ENCODE measurements at places on chromosomes 16 and 17.
A peak's percentile ranks its signal among the peaks of the same experiment; 100 is the strongest.

DNA sequence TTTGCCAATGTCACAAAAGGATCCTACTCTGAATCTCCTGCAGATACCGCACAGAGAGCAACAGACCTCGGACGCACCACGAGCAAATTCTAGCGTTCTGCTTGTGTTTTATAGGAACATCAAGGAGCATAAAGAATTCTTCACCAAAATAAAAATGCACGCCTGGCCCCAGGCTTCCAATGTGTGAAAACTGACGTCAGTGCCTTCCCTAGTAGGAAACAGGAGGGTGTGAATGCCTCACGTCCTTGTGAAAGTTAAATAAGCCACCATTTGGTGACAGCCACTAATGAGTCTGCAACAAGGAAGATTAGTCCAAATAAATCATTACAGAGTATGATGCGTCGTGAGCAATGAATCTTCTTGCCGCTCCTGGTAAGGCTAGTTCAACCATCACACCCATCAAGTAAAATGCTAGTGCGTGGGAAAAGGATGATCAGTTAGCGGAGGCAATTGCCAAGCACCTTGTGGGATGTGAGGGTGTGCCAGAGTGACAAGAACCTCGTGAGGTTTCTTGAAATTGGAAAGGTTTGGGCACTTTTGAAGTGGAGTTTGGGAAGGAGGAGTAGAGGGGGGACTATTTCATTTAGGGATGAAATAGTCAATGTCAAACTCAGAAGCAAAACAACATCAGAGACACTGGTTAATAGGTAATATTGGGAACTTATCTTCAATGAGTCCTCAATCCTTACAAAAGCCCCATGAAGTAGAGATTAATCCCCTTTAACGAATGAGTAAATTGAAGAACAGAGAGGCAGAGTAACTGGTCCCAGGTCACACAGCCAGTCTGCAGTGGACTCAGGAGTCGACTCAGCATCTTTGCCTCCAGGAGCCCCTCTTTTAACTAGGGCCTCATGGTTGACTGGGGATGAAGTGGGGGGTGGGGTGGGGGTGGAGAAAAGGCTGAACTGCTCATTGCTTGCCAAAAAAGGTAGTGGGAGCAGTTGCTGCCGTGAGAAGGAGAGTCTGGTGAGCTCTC, 238.8 kb downstream of the SLC39A11 start:
- no peak for DNase-seq

- no peak for DNase-seq
Observed at GRCh38 chr16:27853101-27853500, 210.4 kb downstream of the GSG1L start.

DNA sequence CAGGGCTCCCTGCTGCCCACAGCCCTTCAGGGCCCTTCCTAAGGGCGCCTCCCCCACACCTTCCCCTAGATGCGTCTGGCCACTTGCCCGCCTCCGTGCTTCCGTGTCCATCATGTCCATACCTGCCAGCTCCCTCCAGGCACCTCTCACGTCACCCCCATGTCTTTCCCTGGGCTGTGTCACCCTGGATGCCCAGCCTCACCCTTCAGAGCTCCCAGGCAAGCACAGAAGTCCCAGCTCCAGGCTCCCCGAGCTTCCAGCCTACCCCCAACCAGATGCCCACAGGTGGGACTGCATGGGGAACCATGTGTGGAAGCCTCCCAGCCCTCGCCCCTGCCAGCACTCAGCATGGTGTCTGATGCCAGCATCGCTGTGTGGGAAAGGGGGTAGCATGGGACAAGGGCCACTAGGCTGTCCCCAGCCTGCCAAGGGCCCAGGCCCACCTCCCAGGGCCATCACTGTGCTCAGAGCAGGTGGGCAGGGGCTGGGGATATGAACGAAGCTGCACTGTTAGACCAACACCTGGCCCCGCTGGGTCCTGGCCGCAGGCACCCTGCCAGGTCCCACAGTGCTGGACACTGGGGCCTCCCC, 1.9 kb upstream of the AXIN1 start:
- DNase-seq: no peak

GRCh38 chr16:11295672-11296071, 14.5 kb upstream of the PRM1 start:
- no peak for DNase-seq

DNA sequence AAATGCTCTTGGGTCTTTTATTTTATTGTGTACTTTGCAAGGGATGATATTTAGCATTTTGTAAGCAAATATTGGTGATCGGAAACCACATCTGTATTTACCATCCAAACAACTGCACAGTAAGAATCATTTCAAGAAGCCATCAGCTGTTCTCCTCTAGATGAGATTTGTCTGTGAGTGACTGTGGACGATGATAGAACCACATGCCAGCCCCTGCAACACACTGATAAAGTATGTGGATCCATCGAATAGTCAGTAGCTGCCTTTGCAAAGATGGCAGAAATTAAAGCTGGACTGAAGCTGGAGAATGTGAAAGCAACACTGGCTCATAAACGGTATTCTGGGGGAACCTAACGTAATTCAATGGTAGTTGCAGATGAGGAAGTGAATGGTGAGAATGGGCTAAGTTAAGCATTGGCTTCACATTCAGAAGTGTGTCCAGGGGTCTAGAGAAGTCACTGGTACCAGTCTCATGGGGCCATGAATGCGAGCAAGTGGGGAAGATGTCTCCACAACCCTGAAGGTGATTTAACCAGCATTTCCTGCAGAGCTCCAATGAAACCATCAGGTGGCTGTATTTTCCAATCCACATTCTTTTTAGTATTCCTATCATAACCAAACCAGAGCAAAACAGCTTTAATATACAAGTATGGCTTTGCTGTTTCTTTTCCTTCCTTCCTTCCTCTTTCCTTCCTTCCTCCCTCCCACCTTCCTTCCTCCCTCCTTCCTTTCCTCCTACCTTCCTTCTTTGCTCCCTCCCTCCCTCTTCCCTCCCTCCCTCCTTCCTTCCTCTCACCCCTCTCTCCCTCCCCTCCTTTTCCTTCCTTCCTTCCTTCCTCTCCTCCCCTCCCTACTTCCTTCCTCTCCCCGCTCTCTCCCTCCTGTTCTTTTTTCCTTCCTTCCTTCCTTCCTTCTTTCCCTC, 169.4 kb downstream of the ABCA8 start:
- DNase-seq: no peak

- no peak for DNase-seq
Observed at GRCh38 chr17:18016426-18016825, 22.5 kb downstream of the ATPAF2 start.

DNA sequence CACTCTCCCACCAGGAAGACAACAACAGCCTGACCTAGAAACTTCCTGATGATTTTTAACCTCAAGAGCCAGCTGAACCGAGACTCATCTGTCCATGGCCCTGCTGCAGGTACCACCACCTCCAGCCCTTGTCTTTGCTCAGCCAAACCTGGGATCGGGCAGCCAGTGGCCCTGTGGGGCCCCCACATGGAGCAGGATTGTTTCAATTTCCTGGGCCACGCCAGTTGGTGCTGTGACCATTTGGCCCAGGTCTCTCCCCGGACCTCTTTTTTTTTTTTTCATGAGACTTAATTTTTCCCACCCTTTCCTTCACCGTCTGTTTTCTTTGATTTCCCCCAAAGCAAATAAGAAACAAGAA, 8.3 kb upstream of the HOXB2 start:
- no peak for DNase-seq

- no peak for DNase-seq
Observed at GRCh38 chr16:27759301-27759871, 209.4 kb downstream of the KATNIP start.

DNA sequence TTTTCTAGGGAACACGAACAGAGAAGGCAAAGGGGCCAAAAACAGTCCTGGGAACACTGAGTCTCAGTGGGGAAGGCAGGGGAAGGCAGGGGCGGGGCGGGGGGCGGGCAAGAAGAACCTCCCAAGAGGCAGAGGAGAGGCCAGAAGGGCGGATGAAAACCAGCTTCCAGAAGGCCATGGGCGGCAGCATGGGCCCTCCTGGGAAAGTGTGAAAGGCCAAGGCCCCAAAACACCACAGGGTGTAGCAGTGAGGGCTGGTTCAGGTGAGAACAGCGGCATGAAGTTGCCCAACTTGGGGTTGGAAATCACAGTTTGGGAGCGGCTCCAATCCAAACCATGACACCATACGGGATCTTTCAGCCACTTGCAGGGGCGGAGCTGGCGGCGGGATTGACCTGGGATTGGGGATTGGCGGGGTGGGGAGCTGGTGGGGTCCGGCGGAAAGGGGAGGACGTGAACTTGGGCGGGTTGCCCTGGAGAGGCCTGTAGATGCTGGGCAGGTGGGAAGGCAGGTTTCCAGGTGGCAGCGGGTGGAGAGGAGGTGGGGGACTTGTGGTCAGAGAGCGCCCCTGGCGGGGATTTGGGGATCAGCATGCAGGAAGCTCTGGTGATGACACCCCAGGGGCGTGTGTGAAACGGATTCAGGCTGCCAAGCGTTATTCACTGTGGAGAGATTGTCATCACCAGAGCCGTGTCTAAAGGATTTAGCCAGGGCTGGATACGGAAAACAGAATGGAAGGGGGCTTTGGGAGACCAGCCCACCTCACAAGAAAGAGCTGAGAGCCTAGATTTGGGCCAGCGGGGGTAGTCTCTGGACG, 80.9 kb downstream of the ARHGAP23 start:
- DNase-seq: peak; percentile 72

- DNase-seq: no peak
Observed at GRCh38 chr17:76683921-76684745, 26.6 kb downstream of the MXRA7 start.

- DNase-seq: no peak
Observed at GRCh38 chr17:58556833-58557250, 42.4 kb upstream of the MTMR4 start.

DNA sequence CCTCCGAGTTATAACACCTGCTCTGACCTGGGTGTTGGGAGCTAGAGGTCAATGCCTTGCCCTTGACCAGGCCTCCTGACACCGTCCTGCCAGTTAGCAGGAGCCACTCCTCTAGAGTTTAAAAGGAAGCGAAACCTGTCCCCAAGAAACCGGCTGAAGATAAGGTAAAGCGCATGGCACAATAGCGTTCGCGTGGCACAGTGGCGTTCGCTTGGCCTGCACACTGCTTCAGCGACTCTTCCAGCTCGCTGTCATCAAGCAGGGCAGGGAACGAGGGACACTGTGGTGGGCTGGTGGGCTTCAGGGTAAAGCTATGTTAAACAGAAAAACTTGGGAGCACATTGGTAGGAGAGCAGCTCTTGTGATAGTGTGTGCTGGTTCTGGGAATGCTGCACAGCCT, 28.2 kb upstream of the ETV4 start:
- DNase-seq: no peak

- no peak for DNase-seq
Observed at GRCh38 chr17:49597928-49598655, 22.4 kb downstream of the NXPH3 start.

DNA sequence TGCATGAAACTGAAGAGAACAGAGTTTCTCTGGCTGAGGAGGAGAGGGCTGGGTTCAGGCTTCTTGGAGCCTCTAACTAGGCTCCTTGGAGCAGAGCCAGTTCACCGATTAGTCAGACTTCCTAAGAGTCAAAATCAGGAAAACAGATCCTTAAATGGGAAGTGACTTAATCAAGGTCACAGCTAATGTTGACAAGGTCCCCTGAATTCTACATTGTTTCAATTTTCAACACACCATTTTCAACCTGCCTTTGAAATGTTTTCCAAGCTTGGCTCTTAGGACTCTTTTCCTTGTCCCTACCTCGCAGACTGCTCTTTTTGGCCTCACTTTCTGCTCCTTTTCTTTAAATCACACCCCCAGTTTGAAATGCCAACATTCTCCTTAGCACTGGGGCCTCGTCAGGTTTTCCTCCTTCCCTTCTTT, 16.3 kb downstream of the MYL4 start:
- DNase-seq: no peak

- no peak for DNase-seq
Observed at GRCh38 chr17:41695134-41695661, 6.5 kb downstream of the EIF1 start.

GRCh38 chr17:32258383-32259140, 7.1 kb upstream of the RHBDL3 start:
- DNase-seq: no peak

DNA sequence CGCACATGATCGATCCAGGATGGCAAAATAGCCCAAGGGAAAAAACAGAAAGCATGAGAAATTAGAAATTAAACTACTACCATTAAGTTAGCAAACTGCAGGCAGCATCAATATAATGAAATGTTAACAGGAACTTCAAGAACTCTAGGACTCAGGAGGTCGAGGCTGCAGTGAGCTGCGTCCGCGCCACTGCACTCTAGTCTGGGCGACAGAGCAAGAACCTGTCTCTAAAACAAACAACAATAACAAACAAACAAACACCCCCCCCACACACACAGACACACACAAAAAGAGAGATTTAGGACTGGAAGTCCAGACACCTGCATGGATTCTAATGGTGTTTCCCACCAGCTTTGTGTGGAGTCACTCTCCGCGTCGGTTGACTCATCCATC, 525 bp upstream of the SEPHS2 start:
- DNase-seq: no peak

GRCh38 chr17:15340966-15341365, 431 bp downstream of the TEKT3 start:
- DNase-seq: no peak

DNA sequence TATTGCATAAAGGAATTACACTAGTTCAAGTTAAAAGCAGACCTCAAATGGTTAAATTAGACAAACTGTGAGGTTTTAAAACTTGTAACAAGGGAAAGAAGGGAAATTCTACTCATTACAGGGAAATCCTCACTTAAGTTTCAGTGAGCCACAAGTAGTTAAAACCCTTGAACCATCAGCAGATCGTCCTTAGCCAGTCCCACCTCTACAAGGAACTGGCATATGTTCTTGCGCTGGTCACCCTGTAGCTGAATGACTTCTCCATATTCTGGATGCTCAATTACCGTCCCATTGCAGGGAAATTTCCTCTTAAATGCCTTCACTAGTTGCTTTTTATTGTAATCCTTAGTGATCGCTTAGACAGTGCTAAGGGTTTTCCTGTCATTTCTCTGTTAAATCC, 5.5 kb downstream of the PRSS21 start:
- no peak for DNase-seq

- DNase-seq: no peak
Observed at GRCh38 chr17:5200360-5200759, 8.7 kb upstream of the ZNF594 start.

DNA sequence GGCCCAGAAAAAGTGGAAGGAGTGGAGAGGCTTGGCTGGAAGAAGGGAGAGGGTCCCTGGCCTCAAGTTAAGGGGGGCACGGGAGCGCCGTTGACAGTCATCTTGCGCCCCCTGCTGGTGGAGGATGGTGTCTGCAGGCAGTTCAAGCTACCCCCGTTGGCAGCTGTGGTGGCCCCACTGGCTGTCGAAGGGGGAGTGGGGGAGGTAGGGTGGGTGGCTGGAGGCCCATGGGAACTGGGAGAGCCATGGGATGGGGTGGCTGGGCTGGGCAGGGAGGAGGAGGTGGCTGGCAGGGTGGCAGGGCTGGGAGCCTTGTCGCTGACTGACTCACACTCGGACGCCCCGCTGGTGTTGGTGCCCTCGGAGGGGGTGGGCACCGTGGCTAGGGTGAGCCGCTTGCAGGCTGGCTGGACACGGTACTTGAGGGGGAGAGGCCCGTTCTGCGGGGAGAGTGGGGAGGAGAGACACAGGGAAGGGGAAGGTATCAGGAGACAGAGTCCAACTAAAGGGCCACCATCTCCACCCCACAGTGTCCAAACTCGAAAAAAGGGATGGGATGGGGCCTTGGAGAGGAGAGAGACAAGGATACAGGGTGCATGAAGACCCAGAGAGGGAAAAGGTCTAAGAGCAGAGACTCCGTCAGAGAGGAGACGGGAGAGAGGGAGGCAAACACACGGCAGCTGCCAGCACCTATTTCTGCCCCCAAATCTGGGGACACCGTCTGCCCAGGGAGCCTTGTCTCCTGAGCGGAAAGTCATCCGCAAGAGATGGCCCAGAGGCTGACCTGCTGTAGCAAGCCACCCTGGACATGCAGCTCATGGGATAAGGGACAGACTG, 5.2 kb downstream of the CISD3 start:
- DNase-seq: peak; percentile 72

GRCh38 chr17:41998497-41998896, 18.7 kb downstream of the DNAJC7 start:
- no peak for DNase-seq
